GM10248 (cell line): ENCODE measurements at places on chromosomes 11 and 22.

GRCh38 chr11:72770799-72771198 is 18.6 kb upstream of the ARAP1 start:
- no peak for DNase-seq

- DNase-seq: peak; percentile 80
These were observed 24.8 kb downstream of the APOL1 start for GRCh38 chr22:36277482-36278291.

DNA sequence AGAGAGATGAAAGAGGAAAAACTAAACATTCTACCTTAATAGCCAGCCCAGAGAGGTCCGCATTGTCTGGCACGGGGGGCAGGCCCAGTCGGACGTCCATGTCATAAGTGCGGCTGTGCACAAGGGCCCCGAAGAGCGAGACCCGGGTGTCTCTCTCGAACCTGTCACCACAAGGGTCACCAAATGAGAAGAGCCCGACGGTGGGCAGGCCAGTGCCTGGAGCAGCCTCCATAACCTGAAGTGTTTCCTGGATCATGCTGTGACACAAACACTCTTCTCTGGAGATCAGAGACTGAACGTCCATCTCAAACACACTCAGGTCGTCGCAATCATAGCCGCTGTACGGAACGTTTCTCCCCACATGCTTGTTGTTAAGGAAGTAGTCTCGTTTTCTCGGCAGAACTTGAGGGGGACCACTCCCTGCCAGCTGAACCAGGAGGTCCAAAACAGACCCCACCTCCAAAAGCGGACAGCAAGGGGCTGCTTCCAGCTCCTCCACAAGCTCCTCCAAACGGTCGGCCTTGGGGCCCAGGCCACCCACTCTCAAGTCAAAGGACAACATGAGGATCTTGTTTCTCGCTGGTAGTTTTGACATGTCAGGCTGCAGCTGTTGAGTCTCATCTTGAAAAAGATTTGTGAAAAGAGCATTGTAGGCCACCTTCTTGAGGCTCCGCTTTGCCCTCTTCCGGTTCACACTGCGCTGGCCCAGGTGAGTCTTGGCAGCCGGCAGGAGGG is 971 bp downstream of the TUBGCP6 start:
- DNase-seq: no peak

DNA sequence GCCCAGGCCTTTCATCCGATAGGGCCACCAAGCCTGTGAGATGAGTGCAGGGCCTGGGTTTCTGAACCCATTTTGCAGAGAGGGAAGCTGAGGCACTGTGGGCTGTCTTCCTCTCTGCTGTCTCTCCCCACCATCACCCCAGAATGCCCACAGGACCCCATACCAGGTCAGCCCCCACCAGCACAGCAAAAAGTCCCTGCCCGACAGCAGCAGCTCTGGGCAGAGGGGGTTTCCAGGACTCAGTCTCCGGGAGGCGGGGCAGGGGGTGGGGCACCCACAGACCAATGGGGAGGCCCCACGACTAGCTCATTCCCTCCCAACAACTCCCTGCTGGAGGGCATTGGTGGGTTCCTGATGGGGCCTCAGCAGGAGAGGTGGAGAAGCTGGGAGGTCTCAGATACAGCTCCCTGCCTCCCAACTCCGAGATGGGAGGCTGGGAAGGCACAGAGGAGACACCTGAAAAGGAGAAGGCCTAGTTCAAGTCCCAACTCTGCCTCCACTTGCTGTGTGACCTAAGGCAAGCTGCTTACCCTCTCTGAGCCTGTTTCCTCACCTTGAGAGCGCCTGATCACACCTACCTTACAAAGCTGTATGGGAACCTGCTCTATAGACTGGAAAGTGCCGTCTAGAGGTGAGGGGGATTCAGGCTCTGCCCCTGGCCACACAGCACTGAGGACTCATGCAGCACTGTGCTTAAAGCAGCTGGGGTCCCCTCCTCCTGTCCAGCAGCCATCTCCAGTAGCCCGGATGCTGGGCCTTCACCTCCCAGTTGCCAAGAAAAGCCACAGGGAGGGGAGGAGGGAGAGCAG is 3.5 kb downstream of the CBX7 start:
- peak; percentile 86 for DNase-seq

- peak; percentile 99 for DNase-seq
These were observed at the start of gene SUN2 for GRCh38 chr22:38755911-38756532. Gene SUN2 (minus strand): TSS chr22:38755998. CDS start chr22:38752628, 3,370 bp downstream.
